Activated naive CD4-positive, alpha-beta T cell treated with anti-CD3 and anti-CD28 coated beads for 36 hours (primary cell): ENCODE measurements at places on chromosomes 2 and 18.

DNA sequence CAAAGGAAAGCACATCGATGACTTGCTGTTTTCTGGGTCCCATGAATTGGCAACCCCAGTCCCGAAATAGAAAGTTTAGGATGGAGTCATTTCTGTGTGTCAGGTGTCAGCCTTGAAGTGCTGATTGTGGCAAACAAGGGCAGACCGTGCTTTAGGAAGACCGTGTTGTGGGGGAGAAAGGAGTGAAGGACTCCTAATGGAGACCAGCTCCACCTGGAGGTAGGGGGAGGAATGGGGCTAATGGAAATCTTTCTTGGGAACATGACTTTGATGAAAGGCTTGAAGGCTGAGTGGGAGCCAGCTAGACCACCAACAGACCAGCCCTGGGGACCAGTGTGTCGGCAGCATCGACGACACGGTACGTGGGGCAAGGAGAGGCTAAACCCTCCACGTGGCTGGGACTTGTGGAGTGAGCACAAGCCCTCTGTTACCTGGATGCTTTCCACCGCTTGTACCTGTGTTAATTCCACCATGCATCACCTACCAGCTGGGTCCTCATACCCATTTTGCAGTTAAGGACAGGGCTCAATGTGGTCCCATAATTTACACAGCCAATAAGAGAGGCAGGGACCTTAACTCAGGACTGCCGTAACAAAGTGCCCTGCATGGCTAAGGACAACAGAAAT is 104.2 kb downstream of the SH3BP4 start:
- no peak for DNase-seq

DNA sequence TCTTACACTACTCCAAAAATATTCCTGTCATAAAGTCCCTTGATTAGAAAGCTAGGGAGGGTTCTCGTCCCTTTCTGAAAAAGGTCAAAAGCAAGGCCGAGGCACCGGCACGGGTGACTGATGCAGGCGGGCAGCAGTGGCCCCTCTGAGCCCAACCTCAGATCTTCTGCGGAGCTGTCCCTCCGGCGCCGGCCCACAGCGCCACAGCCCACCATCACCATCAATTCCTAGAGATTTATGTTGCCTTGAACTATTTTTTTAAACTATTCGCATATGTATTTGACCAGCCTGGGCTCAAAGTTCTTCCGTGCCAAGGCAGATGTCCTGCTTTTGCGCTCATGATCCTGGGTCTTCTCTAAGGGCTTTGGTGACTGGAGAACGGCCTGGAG is 26.8 kb downstream of the PRELID3A start:
- DNase-seq, result no peak

- no peak for DNase-seq
Observed at GRCh38 chr2:45833968-45834344, 182.5 kb downstream of the PRKCE start.

DNA sequence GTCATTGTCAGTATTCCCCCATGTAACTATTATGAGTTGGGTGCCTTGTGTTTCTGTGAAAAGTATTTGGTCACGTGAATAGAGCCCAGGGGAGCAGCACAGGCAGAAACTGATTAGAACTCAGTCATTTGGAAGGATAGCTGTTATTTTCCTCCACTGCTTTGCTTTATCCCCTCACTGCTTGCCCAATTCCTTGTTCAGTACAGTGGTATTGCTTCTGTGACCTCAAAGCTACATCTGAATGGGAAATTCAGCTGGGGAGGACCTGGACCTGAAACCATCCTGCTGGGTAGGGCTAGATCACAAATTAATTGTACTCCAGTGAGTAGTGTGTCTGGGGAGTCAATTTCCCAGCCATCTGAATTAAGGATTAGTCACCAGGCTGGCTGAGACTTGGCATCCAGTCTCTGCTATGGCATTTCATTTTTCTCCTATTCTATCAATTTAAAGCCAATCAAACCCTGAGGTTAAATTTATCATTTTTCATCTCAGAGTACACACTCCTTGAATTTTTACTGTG is 1231.6 kb upstream of the GYPC start:
- no peak for DNase-seq

DNA sequence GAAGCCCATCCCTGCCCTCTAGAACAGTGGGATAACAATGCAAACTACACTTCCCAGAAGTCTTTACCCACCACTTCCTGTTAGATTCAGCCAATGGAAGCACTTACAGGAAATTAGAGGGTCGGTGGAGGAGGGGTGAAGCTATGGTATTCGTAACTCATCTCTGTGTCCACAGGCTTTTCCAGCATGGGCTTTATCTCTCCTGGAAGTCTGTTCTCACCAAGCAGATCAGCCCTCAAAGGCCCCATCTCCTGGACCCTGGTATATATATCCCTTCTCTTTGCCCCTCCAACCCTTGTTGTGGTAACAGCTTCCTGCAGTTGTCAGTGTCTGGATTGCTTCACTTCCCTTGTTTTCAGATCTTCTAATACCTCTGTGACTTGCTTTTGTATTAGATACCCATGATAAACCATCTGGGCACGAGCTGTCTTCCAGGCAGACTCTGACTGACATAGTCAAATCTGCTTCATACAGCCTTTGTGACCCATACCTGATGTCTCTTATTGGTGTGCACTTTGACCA is 475.0 kb upstream of the POU3F3 start:
- DNase-seq, result peak; percentile 30
